Lung microvascular endothelial cell (primary cell): ENCODE measurements at places on chromosomes 6 and 20. TPM values are rescaled to one million over a fixed set of nuclear protein-coding genes. Genes with fewer than 3 reads are reported as not detected.

- no peak for DNase-seq
Measured at GRCh38 chr6:25066593-25066992, 130.8 kb upstream of the RIPOR2 start.

GRCh38 chr6:17653198-17653882 lies 53.2 kb downstream of the FAM8A1 start:
- no peak for DNase-seq

DNA sequence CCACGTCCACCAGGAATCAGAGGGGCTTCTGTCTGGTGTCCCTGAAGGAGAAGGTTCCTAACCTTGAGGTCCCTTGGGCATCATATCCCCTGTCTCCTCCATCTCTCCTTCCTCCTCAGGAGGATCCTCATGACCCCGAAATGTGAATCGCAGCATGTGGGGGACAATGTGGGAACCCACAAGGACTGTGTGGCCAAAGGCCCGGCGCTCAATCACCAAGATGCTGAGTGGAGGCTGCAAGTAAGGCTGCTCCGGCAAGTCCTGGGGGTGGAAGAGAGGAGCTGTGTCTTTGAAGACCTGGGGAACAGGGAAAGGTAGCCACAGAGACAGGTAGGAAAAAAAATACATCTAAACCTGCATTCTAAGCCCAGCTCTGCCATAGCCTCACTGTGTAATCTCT lies 36.4 kb upstream of the SPAG4 start:
- DNase-seq = no peak

- DNase-seq = peak; percentile 79
Measured at GRCh38 chr20:35600993-35601973, 14.3 kb upstream of the SPAG4 start.

DNA sequence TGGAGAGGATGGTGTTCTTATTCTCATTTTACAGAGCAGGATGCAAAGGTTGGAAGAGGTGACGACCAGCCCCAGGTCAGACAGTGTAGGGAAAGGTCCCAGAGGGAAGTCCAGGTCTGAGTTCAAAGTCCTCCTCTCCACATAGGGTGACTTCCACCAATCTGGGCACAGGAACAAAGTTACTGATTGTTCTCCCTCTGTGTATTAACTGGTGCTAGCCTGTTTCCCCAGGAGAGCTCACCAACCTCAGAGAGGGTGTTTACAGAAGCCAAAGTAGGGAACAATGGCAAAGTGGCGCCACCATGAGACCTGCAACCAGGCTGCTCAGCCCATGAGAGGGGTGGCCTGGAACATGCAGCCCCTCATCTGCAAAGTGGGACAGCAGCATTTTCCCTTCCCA lies 16.8 kb upstream of the SIRPB1 start:
- DNase-seq = peak; percentile 36

DNA sequence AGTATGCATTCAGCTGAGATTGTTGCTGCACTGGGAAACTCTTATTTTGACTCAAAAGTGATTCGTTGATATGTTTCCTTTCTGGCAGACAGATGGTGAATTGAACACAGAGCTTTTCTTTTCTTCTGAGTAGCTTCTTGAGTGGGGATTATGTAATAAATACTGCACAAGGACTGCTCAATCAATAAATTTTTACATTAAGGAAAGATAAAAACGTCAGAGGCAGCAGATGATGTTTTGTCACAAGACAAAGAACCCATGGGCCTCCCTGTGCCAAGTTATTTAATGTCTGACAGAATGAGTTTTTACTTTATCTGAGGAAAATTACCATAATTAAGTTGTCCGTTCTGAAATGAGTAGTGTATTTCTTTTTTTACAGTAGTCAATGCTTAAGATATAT lies 460.3 kb downstream of the UTRN start:
- no peak for DNase-seq

- no peak for DNase-seq
Measured at GRCh38 chr6:87210979-87211378, 55.6 kb downstream of the ZNF292 start.

DNA sequence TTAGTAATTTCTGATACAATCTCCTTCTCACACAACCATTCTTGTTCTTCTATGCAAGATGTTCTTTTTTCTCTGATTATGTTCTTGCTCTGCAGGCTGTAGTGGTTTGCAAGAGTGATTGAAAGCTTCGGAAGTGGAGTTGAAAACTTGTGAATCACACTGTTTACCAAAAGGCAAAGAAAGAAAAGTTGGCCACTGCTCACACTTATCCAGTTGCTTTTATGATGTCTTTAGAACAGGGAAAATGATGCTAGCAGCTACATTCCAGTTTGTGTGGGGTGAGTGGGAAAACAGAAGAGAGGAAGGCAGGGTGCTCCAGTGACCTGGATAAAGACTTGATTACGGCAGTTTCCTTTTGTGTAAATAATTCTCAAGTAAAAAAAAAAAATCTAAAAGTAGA lies 583.3 kb downstream of the TENT5A start:
- no peak for DNase-seq

- no peak for DNase-seq
Measured at GRCh38 chr6:99013661-99014060, 65.9 kb upstream of the FBXL4 start.

DNA sequence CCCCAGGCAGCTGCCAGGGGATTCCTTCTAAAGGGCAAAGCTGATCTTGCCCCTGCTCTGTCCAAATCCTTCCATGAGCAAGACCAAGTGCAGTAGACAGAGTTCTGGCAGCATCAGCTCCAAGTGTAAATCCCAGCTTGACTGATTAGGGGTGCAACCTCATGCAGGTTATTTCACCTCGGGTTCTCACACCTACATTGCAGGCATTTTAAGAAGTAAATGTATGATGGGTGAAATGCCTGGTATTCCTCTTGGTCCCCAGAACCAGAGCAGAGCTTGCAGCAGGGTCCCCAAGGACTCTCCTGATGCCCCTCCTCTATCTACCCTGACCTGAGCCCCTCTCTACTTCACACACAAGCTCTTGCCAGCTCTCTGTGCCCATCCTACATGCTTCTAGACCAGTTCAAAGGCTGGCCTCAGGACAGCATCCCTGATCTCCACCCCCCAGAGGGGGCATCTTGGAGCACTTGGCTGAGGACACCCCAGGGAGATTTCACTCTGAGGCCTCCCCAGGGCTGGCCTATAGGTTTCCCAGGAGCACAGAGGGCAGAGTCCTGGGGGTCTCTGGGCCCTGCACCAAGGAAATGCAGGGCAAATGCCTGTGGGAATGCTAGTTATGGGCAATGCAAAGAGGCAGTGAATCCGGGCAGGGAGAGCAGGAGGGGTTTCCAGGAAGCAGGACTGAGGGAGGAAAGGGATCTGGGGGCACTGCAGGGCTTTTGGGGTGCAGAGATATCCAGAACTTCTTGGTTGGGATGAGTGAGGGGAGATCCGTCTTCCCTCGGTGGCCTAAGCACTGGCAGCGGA lies 1.0 kb downstream of the LZTS3 start:
- DNase-seq = no peak

GRCh38 chr6:132333639-132334520 lies 67.4 kb downstream of the MOXD1 start:
- DNase-seq = peak; percentile 90

GRCh38 chr6:155316419-155316818 lies 2.1 kb upstream of the TFB1M start:
- no peak for DNase-seq

GRCh38 chr20:61912665-61913422 lies 152.8 kb downstream of the TAF4 start:
- no peak for DNase-seq

- peak; percentile 63 for DNase-seq
Measured at GRCh38 chr6:75855052-75855451, 106.0 kb downstream of the MYO6 start.

GRCh38 chr6:46048646-46049297 lies 33.1 kb upstream of the CLIC5 start:
- DNase-seq = no peak

DNA sequence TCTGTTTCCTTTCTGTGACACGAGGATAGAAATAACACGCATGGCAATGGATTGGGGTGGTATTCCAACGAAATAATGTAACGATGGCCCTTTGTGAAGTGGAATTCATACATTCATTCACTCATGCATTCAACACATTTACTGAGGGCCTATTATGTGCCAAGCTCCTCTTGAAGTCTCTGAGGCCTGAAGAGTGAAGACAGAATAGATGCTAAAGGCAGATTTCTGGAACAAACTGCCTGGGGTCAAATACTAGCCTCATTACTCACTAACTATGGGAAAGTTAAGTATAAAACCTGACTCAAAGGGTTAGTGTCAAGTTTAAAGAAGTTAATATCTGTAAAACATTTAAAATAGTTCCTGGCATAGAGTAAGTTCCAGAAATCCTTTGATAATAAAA lies 279.6 kb upstream of the SULF2 start:
- DNase-seq = no peak

DNA sequence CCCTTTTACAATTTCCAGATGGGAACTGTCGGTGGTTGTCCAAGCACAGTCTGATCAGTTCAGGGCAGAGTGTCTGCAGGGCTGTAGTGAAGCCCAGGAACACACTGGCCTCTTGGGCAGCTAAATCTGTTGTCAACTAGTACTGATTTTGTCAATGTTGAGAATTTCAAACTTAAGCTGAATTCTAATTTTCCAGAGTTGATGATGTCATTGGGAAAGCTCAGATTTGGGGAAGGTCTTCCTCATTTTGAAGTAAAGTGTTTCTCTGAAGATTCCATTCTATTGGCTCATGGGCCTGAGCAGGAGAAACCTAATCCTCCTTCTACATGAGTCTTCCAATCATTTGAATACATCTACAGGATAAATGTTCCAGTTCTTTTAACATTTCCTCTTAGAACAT lies 72.1 kb downstream of the CCDC170 start:
- DNase-seq = no peak

- no peak for DNase-seq
Measured at GRCh38 chr6:133964702-133965101, 11.7 kb downstream of the TBPL1 start.

- no peak for DNase-seq
Measured at GRCh38 chr6:122758927-122759334, 20.6 kb upstream of the FABP7 start.

- no peak for DNase-seq
Measured at GRCh38 chr6:105987516-105987915, 98.6 kb upstream of the PRDM1 start.

The SFTA2 gene
- not detected in 2 replicates for total RNA-seq

The CTAGE9 gene
- not detected in 2 replicates for total RNA-seq

The PRDM13 gene
- total RNA-seq = not detected in 2 replicates

The GSTA3 gene
- total RNA-seq = not detected in 2 replicates

The HLA-DMB gene
- under 0.01 TPM in 1 of 2 replicates, not detected in the other for total RNA-seq

The SLC44A4 gene
- not detected in 2 replicates for total RNA-seq

The CD24 gene
- under 0.01 TPM in 1 of 2 replicates, not detected in the other for total RNA-seq

The SASH1 gene
- total RNA-seq = 54.7 and 116 TPM in 2 replicates

The CRISP2 gene
- not detected in 2 replicates for total RNA-seq

The DCBLD1 gene
- 24.4 and 32.3 TPM in 2 replicates for total RNA-seq
